ENCODE measurements at places on chromosomes 12 and 14. TPM values are rescaled to one million over a fixed set of nuclear protein-coding genes. Genes with fewer than 3 reads are reported as not detected.

- DNase-seq, result no peak
Measured at GRCh38 chr12:109727039-109727723, 13.6 kb downstream of the FAM222A start.

- DNase-seq, result no peak
Measured at GRCh38 chr12:130708648-130709047, 7.5 kb downstream of the RIMBP2 start.

SLC25A47 gene
- total RNA-seq, result not detected

BCAT1 gene
- 108 TPM for total RNA-seq

DIP2B gene
- 10.8 TPM for total RNA-seq

- DNase-seq, result no peak
Measured at GRCh38 chr14:61678975-61679374, 16.3 kb upstream of the HIF1A start.

DNA sequence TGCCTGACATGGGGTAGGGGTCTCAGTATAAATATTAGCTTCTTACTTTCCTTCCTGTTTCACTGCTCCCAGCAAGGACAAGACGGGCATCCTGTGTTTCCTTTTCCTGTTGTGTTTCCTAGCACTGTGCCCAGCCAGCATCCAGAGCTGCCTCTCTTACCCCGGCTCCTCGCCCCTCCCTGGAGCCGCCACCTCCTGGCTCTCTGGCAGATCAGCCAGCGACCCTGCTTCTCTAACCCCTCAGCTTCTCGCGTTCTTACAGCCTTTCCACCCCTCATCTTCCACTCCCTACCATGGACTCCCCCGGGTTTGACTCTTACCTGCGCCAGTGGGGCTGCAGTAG is 17.8 kb downstream of the HDAC7 start:
- no peak for DNase-seq

DNA sequence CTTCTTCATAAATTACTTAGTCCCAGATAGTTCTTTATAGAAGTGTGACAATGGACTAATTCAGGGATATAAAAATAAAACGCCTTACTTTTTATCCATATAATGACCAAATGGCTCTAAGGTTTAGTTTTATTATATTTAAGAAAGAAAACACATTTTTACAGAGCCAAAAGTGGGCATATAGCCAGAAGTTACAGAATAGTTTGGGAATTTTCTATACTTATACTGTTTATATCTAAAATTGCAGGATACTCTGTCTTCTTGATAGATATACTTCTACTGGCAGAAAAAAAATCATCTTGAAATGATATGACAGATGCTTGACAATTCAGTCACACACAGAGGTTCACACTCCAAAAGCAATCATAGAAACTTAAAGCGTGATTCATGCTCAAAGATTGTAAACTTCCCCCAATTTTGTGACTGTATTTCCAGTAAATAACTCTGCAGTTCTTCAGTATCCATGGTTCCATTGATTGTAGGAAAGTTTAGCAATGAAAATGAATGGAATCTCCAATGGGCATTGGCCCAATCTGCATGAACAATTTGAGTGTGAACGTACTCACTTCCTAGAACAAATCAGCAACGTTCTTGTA is 307.8 kb downstream of the NOVA1 start:
- DNase-seq, result peak; percentile 2

- no peak for DNase-seq
Measured at GRCh38 chr12:6866920-6867412, 365 bp upstream of the TPI1 start.

GRCh38 chr14:91237219-91237618 is 7.3 kb downstream of the GPR68 start:
- peak; percentile 94 for DNase-seq

DNA sequence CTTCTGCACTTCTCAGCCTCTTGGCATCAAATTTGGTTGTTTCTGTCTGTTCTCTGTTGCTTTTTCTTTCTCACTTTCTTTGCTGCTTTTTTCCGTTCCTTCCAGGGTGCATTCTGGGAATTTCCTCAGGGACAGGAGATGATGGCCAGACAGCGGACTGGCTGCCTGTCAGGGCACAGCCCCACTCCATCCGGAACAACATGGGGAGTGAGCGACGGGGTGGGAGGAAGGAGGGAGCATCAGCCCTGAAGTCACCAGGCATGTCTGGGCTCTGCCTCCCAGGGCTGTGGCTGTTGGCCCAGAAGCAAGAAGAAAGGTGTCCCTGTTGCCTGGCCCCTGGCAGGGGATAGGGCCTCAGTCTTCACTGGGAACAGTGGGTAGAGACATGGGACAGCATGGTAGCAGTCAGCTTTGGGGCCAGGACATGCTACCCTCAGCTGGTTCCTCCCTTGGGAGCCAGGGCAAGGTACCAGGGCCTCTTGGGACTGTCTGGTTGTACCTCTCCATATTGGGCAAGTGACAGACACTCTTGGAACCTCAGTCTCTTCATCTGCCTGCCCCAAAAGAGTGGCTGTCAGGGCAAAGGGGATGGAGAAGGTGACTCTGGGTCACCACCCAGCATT is 8.6 kb downstream of the PGF start:
- no peak for DNase-seq

DNA sequence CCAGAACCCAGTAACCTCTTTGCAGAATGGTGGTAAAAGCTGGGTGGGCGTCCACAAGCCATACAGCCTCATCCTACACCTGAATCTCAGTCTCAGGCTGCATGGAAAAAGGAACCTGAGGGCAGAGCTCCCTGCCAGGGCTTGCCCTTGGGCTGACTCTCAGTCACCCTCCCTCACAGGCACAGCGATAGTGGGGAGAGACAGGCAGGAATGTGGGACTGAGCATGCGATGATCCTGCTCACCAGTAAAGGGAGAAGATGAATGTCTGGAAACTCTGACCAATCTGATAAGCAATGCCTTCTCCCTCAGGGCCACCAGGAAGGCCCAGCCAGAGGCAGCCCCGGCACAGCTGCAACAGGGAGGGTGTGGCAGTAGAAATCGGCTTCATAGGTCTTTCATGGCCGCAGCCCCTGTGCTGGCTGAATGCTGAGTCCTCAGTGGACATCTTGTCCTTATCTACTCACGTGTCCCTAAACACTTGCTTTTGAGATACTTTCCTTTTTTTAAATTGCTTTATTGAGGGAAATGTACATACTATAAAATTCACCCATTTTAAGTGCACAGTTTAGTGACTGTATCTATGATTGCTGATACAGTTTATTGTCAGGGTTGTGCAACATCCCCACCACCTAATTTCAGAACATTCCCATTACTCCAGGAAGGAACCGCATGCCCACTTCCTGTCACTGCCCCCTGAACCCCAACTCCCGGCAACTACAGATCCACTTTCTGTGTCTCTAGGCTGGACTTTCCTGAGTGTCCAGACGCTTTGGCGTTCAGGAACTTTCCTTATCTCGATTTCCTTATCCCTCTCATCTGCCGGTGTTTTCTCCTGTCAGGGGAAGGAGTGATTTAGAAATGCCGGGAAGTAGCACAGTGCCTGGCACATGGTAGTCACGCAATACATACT is 258.1 kb downstream of the PCNX1 start:
- peak; percentile 56 for DNase-seq

FOXA1 gene
- total RNA-seq, result not detected

GRCh38 chr12:56941299-56942017 is 7.2 kb upstream of the SDR9C7 start:
- peak; percentile 74 for DNase-seq

PSMC6 gene
- total RNA-seq, result 186 TPM

NFATC4 gene
- total RNA-seq, result 10.6 TPM

- DNase-seq, result no peak
Measured at GRCh38 chr14:57205938-57206337, 62.8 kb downstream of the EXOC5 start.

- no peak for DNase-seq
Measured at GRCh38 chr12:45406988-45407850, 191.3 kb downstream of the ANO6 start.

OR9K2 gene
- total RNA-seq, result not detected

- DNase-seq, result no peak
Measured at GRCh38 chr12:104147346-104147745, 9.3 kb upstream of the NFYB start.

DNA sequence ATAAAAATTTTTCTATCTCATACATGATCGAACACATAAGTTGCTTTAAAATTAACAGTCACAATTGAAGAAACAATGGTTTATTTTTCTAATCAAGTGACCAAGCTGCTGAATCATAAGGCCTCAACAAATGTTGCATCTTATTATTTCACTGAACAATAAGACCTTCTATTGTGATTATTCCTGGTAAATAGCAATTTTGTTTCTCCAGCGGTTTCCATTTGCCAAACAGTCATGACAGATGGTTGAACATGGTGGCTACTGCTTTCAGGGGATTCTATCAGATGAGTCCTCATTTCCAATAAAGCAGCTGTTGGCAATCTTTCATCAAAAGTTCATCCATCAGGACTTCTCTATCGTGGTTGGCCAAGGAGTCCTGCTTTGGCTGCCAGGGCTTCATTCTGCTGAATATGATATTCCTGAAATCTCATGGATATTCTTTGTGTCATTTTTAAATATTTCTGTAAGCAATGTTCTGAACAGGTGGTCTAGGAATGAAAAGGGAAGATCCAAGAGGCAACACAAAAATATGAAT is 13.0 kb downstream of the TOMM20L start:
- DNase-seq, result no peak

- DNase-seq, result no peak
Measured at GRCh38 chr12:71958457-71958856, 19.8 kb downstream of the TPH2 start.

DNA sequence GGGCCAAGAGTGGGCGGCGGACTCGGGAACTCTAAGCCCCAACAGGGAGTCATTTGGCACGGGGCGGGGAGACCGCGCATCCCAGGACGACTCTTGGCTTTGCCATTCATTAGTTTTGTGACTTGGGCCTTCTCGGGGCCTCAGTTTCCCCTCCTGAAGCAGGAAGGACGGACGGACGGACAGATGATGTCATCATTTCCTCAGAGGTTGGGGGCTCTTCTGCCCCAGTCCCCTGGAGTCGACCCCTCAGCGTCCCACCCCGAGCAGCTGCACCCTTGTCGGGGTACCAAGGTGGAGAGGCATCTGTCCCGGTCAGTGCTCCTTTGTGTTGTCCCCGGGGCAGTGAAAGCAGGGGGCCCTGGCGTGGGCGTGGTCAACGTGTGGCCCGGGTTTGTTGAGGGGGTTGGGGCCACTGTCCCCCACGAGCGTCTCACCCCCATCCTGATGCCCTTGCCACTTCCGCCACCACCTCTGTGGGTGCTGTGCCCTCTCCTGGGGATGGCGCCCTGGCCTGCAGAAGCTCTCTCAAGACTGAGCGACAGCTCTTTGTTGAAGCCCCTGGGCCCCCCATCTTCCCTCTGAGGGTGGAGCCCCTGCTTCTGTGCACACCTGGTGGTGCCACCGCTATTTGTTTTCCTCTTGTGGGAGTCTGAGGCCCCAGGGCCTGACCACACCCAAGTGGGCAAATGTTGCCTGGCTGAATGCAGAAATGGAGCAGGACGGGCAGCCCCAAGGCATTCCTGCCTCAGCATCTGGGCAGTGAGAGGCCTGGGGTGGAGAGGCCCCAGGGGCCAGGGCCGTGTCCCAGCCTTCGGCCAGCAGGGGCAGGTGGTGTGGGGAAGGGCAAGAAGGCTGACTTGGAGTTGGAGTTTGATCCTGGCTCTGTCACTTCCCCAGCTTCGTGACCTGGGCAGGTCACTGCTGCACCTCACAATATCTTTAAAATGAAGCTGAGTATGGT is 896 bp downstream of the HHIPL1 start:
- no peak for DNase-seq

KCNH3 gene
- 0.24 TPM for total RNA-seq

GRCh38 chr12:14841761-14842160 is 1.6 kb downstream of the ART4 start:
- DNase-seq, result peak; percentile 84

GRCh38 chr12:69534389-69534822 is 50.9 kb upstream of the CCT2 start:
- peak; percentile 94 for DNase-seq

DNA sequence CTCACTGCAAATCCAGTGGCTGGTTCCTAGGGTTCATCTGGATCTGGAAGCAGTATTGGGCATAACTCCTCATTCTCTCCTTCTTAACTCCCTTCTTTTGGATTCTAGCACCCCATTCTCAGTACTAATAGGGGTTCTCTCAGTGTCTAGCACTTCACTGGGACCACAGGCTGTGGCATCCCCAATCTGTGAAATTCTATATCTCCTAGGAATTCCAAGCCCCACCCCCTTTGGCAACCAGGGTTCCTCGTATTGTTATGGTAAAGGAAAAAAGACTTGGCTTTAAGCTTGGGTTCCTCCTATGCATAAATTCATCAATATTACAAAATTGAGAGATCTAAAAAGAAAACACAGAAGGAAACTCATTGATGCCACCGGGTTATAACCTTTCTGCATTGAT is 45.0 kb upstream of the FBXO21 start:
- no peak for DNase-seq

DNA sequence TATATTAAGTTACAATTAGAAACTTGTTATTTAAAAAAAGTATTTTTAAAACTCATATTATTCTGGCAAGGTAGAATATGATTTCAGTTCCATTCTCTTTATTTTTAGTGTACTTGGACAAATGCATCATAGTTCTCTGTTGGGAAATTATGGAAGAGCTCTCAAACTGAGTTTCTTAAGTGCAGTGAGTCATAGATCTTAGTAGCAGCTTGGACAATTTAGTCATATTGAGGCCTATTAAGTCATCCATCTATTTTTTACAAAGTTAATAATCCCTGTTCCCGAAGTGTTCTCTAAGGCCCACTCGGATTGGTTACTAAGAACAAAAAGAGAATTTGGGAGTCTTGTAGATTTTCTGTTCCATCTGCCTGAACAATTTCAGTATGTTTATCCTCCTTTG is 113.9 kb downstream of the ANO4 start:
- no peak for DNase-seq

GRCh38 chr12:93115646-93116045 is 186.6 kb upstream of the EEA1 start:
- DNase-seq, result peak; percentile 36

SCN8A gene
- total RNA-seq, result 0.60 TPM

DNA sequence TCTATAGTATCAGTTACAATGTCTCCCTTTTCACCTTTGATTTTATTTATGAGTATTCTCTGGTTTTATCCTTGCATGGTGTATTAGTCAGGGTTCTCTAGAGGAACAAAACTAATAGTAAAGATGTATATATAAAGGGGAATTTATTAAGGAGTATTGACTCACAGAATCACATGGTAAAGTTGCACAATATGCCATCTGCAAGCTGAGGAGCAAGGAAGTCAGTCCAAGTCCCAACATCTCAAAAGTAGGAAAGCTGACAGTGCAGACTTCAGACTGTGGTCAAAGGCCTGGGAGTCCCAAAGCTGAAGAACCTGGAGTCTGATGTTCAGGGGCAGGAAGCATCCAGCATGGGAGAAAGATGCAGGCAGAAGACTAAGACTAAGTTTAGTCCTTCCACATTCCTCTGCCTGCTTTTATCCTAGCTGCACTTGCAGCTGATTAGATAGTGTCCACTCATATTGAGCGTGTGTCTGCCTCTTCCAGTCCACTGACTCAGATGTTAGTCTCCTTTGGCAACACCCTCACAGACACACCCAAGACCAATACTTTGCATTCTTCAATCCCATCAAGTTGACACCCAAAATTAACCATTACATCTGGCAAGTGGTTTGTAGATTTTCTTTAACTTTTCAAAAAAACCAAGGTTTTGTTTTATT is 308.0 kb upstream of the LMO3 start:
- DNase-seq, result no peak

NELL2 gene
- 1.1 TPM for total RNA-seq

GRCh38 chr12:84738481-84738972 is 174.1 kb downstream of the SLC6A15 start:
- DNase-seq, result peak; percentile 14

- no peak for DNase-seq
Measured at GRCh38 chr12:8841778-8842177, 19.4 kb downstream of the A2ML1 start.

- peak; percentile 69 for DNase-seq
Measured at GRCh38 chr14:90697577-90698206, 118.5 kb downstream of the TTC7B start.

GRCh38 chr14:49930720-49931119 is 37.8 kb downstream of the ARF6 start:
- no peak for DNase-seq
